Ovary (tissue), 10 donors: ENCODE measurements at places on chromosomes 5 and 9.

DNA sequence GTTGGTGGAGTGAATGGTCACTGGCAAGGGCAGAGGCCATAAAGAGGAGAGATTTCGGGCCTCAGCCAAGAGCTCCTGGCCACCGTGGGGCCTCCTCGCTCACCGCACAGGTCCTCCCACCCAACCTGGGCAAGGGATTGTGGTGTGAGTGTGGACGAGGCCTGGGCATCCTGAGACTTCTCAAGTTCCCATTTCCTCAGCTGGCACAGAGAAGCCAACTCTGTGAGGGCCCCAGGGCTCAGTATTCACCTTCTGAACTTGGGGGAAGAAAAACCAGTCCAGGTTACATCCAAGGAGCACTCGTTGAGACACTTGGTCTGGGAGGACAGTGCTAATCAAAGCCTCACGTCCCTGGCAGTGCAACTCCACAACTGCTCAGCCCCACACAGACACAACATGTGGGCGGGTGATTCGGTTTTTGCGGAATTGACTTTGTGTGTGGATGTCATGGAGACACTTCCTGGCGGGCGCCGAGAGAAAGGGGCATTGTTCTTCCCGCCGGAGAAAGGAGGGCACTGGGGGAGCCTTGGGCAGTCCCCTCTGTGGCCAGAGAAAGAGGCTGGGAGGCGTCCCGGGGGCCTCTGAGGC lies 28.5 kb upstream of the NKD2 start:
- DNase-seq = no peak
- no peak overlapping the region for H3K27ac ChIP-seq
- H3K27me3 ChIP-seq = no peaks in the 10 kb centered on the region
- no peaks in the 10 kb centered on the region for H3K36me3 ChIP-seq
- no peak overlapping the region for H3K4me3 ChIP-seq

- H3K4me3 ChIP-seq = peak overlapping the region; percentile 76
- no peaks in the 10 kb centered on the region for H3K27me3 ChIP-seq
- DNase-seq = no peak
- H3K36me3 ChIP-seq = no peaks in the 10 kb centered on the region
- H3K27ac ChIP-seq = peak overlapping the region; percentile 78
- peaks cover 2% of the 10 kb centered on the region for H3K4me1 ChIP-seq
Measured at GRCh38 chr5:103561685-103562452, 720 bp downstream of the NUDT12 start.

DNA sequence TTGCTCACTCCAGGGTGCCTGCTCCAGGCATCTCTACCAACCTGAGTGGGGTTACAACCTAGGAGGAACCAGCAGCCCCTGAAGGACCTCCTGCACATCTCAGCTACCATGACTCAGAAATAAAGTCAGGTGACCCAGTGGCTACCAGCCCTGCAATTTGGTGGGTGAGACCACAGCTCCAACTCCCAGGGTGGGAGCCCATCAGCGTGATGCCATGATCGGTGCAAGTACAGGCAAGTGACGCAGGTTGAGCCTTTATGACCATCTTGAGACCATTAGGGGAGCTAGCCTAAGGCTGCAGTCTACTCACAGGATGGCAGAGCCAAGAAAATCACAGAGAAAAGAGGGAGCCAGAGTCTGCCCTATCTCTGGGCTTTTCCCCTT lies 8.6 kb downstream of the SEPTIN8 start:
- peaks cover 2% of the 10 kb centered on the region for H3K36me3 ChIP-seq
- H3K4me1 ChIP-seq = peaks cover 16% of the 10 kb centered on the region
- H3K4me3 ChIP-seq = no peak overlapping the region

DNA sequence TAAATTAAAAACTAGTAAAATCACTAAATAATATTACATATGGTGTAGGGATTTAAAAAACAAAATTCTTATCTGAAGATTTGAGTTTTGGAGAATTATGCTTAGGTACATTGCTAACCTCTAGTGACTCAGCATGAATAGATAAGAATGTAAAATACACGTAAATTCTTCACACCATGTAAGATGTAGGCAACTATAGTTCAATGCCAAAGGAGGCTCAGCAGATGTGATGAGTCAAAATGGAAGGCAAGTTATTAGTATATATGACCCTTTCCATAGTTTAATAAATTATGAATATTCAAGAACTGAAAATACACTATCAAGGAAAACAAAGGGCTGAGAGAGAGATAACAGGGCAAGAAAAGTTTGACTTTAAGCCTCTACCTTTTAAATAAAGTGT lies 79.0 kb downstream of the MRPS30 start:
- no peak for DNase-seq
- no peak overlapping the region for H3K4me3 ChIP-seq
- H3K27ac ChIP-seq = no peak overlapping the region
- no peaks in the 10 kb centered on the region for H3K27me3 ChIP-seq

GRCh38 chr5:83780699-83781350 lies 60.2 kb upstream of the HAPLN1 start:
- DNase-seq = no peak
- H3K36me3 ChIP-seq = no peaks in the 10 kb centered on the region
- no peaks in the 10 kb centered on the region for H3K4me1 ChIP-seq
- no peaks in the 10 kb centered on the region for H3K27me3 ChIP-seq
- H3K27ac ChIP-seq = no peak overlapping the region

GRCh38 chr9:83520292-83520691 lies 17.9 kb downstream of the FRMD3 start:
- H3K4me3 ChIP-seq = no peak overlapping the region
- H3K36me3 ChIP-seq = no peaks in the 10 kb centered on the region
- H3K27ac ChIP-seq = no peak overlapping the region
- no peak for DNase-seq
- H3K27me3 ChIP-seq = no peaks in the 10 kb centered on the region

DNA sequence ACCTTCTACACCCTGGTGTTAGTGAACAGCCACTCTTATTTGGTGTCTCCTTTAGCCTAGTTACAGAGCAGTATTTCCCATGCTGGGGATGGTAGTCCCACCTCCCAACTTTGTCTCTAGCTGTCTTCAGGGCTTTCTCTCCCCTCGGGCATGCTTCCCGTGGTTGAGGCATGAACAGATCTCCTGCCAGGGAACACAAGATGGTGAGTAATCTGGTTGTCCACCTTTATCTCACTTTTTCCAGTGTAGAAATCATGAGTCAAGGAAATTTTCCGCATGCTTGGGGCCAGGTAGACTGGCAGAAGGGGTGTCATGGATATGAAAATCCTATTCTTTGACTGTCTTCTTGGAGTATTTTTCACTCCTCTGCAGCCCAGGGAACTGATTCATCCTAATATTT lies 532.9 kb downstream of the ANXA1 start:
- H3K36me3 ChIP-seq = no peaks in the 10 kb centered on the region
- DNase-seq = no peak
- no peak overlapping the region for H3K27ac ChIP-seq

GRCh38 chr9:71001780-71002386 lies 119.5 kb downstream of the TRPM3 start:
- no peaks in the 10 kb centered on the region for H3K27me3 ChIP-seq
- DNase-seq = no peak
- H3K36me3 ChIP-seq = no peaks in the 10 kb centered on the region
- no peak overlapping the region for H3K27ac ChIP-seq
- H3K4me3 ChIP-seq = no peak overlapping the region

- no peaks in the 10 kb centered on the region for H3K36me3 ChIP-seq
- no peaks in the 10 kb centered on the region for H3K4me1 ChIP-seq
- no peak overlapping the region for H3K4me3 ChIP-seq
- H3K27me3 ChIP-seq = no peaks in the 10 kb centered on the region
- DNase-seq = no peak
Measured at GRCh38 chr5:30768056-30768690, 425.3 kb upstream of the CDH6 start.

GRCh38 chr9:76921165-76921564 lies 15.3 kb upstream of the PRUNE2 start:
- H3K27me3 ChIP-seq = no peaks in the 10 kb centered on the region
- no peak overlapping the region for H3K4me3 ChIP-seq
- DNase-seq = no peak

DNA sequence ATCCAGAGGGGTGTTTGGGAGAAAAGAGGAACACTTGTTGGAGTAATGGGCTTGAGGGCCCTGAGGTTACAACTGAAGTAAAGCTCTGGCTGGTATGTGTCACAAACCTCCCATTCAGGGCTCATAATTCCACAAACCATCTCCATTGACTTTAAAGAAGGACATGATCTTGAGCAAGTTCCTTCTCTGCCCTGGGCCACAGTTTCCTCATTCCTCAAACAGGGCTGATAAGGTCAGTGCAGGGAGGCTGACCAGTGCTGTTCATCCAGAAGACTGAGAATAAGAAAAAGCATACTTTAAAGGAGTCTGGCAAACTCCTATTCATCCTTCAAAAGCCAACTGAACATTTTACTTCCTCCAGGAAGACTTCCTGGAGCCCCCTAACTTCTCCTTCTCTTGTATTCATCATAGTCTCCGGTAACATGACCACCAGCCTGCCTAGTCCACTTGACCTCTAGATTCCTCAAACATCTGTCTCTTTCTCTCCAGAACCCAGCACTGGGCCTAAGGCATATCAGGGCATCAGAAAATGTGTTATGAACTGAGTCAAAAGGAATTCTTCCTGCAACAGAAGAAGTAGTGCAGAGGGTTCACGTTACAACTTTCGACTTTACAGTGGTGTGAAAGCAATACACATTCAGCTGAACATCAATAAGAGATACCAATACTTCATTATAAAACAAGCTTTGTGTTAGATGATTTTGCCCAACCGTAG lies 20.7 kb upstream of the PTPN3 start:
- H3K27ac ChIP-seq = no peak overlapping the region
- no peaks in the 10 kb centered on the region for H3K36me3 ChIP-seq
- H3K4me1 ChIP-seq = no peaks in the 10 kb centered on the region
- H3K27me3 ChIP-seq = no peaks in the 10 kb centered on the region

DNA sequence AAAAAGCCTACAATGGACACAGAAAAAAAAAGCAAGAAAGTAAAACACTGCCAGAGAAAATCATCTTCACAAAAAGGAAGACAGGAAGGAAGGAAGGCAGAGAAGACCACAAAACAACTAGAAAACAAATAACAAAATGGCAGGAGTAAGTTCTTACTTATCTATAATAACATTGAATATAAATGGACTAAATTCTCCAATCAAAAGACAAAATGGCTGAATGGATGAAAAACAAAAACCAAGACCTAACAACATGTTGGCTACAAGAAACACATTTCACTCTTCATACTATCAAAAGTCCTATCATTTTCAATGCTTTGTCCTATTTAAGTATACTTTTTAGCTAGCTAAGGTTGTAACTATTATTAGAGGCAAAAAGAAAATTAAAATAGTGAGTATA lies 36.9 kb upstream of the HMGCR start:
- H3K27ac ChIP-seq = no peak overlapping the region
- no peaks in the 10 kb centered on the region for H3K4me1 ChIP-seq
- no peaks in the 10 kb centered on the region for H3K36me3 ChIP-seq
- DNase-seq = no peak
- no peaks in the 10 kb centered on the region for H3K27me3 ChIP-seq

GRCh38 chr5:104295991-104296390 lies 733.4 kb upstream of the NUDT12 start:
- no peak overlapping the region for H3K27ac ChIP-seq
- no peaks in the 10 kb centered on the region for H3K4me1 ChIP-seq
- DNase-seq = no peak
- H3K36me3 ChIP-seq = no peaks in the 10 kb centered on the region

DNA sequence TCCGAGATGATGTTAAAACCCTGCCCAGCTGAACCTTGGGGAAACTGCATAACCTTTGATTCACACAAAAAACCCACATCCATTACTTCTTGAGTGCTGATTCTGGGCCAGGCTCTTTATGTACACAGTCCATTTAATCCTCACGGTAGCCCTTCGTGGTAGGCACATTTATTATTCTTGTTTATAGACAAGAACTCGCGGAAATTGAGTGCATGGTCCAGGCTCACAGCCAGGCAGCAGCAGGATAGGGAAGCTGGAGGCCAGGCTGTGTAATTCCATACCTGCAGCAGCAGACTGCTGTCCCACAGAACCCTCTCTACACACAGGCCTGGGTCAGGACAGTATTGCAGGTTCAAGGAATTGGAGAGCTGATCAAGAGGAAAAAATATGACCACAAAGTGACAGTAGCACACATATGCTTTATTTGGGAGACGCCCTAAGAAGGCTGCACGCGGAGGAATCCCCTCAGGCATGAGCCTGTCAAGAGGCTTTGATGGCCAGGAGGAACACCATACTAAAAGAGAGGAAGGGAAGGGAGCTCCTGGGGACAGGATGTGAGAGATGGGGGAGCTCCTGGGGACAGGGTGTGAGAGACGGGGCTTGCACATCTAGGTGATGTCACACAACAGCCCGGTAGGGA lies 28.4 kb upstream of the FAM120A start:
- H3K4me3 ChIP-seq = no peak overlapping the region
- no peaks in the 10 kb centered on the region for H3K27me3 ChIP-seq
- no peak for DNase-seq

- DNase-seq = no peak
- no peaks in the 10 kb centered on the region for H3K36me3 ChIP-seq
- no peak overlapping the region for H3K27ac ChIP-seq
- H3K27me3 ChIP-seq = no peaks in the 10 kb centered on the region
- H3K4me3 ChIP-seq = no peak overlapping the region
Measured at GRCh38 chr9:110432253-110432652, 94.6 kb upstream of the TXNDC8 start.

DNA sequence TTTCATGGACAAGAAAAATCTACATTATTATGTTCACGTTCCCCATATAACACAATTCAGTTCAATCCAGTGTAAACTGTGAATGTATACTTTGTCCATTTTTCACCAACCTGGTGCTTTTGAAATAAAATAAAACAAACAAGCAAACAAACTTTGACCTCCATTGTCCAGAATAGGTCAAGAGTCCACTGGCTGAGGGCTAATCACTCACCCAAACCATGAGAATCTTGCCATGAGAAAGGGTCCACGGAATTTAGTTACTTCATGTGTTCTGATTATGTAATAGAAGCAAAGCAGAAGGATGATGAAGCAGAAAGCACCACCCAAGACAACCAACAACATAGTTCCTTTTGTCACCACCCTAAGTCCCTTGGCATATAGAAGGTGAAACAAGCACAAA lies 28.7 kb downstream of the DIAPH1 start:
- H3K27me3 ChIP-seq = no peaks in the 10 kb centered on the region
- H3K4me3 ChIP-seq = no peak overlapping the region
- H3K27ac ChIP-seq = no peak overlapping the region
- DNase-seq = no peak

DNA sequence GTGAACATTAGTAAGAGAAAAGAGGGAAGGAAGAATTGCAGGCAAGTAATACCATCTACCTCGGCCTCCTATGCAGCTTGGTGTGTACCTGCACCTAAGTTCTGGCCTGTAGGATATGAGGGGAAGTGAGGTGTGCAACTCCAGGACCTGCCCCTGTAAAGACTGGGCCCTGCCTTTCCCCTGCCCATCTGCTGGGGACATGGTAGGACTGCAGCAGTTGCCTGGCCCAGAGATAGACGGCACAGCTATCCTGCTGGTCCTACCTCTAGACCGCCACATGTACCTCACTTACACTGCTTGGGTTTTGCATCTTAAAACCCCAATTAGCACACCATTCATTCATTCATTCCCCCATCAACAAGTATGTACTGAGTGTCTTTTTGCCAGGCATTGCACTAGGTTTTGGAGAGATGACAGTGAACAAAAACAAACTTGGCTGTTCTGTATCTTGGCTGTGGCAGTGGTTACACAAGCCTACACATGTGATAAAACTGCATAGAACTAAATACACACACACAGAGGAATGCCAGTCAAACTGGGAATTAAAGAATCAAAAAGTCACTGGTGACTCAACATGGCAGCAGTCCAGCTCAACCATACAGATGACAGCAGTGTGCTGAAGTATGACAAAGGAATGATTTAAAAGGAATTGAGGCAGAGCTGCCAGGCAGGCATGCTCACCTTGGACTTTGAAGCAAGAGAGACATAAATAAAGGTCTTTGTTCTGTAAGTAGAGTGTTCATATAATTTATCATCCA lies 23.3 kb upstream of the MGAT1 start:
- H3K27ac ChIP-seq = no peak overlapping the region
- no peaks in the 10 kb centered on the region for H3K36me3 ChIP-seq
- H3K4me1 ChIP-seq = no peaks in the 10 kb centered on the region
